Left lung (tissue), 14 donors: ENCODE measurements at places on chromosomes 2 and 18. TPM values are rescaled to one million over a fixed set of nuclear protein-coding genes. Genes with fewer than 3 reads are reported as not detected.

- H3K36me3 ChIP-seq, result no peaks in the 10 kb centered on the region
- no peaks in the 10 kb centered on the region for H3K4me1 ChIP-seq
- no peak overlapping the region for H3K4me3 ChIP-seq
- H3K27ac ChIP-seq, result no peak overlapping the region
- H3K27me3 ChIP-seq, result no peaks in the 10 kb centered on the region
These were observed 80.8 kb downstream of the SMIM21 start for GRCh38 chr18:75346671-75347070.

GRCh38 chr2:73114273-73114867 lies 1.6 kb upstream of the RAB11FIP5 start:
- H3K4me3 ChIP-seq, result no peak overlapping the region
- H3K36me3 ChIP-seq, result no peaks in the 10 kb centered on the region
- peaks cover 4% of the 10 kb centered on the region for H3K4me1 ChIP-seq
- no peak for DNase-seq
- peaks cover 48% of the 10 kb centered on the region for H3K27me3 ChIP-seq

Gene PLCD4
- 0.89 TPM for total RNA-seq

DNA sequence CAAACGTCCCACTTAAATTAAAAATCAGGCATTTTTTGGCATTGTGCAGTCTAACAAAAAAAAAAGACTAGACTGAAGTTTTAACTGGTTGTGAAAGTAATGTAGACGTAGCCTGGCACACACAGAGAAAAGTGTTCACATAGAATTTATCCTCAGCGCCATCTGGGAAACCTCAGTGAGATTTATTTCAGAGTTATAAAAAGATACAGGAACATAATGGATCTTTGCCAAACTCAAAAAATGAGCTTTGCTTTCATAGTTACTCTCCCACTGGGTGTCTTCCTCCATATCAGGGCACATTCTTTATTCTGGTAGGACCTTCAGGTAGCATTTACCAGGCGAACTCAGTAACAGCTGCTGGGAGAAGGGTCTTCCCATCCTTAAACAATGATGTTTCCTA lies 532.4 kb upstream of the SALL3 start:
- no peaks in the 10 kb centered on the region for H3K4me1 ChIP-seq
- DNase-seq, result no peak
- no peaks in the 10 kb centered on the region for H3K36me3 ChIP-seq
- H3K4me3 ChIP-seq, result no peak overlapping the region

- no peak overlapping the region for H3K4me3 ChIP-seq
- no peaks in the 10 kb centered on the region for H3K27me3 ChIP-seq
- H3K4me1 ChIP-seq, result no peaks in the 10 kb centered on the region
- H3K27ac ChIP-seq, result no peak overlapping the region
- no peaks in the 10 kb centered on the region for H3K36me3 ChIP-seq
These were observed 146.9 kb downstream of the KLHL29 start for GRCh38 chr2:23531881-23532280.

DNA sequence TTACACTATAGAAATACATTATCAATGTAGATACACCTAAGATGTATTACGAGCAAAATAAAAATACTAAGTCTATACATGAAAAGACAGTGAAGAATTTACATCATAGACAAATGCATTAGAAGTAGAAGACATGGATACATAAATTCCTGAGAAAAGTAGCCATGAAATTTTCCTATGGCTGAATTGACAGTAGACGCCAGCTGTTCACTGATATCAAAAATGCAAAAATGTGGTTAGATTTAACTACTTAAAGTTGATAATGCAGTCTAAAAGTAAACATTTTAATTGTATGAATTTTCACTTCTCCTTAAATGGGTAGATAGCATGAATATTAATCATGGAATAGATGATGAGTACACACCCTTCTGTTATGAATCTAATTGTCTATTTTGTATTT lies 350.9 kb downstream of the ARHGAP15 start:
- H3K27ac ChIP-seq, result peak overlapping the region; percentile 78
- peaks cover 8% of the 10 kb centered on the region for H3K4me1 ChIP-seq
- DNase-seq, result no peak

DNA sequence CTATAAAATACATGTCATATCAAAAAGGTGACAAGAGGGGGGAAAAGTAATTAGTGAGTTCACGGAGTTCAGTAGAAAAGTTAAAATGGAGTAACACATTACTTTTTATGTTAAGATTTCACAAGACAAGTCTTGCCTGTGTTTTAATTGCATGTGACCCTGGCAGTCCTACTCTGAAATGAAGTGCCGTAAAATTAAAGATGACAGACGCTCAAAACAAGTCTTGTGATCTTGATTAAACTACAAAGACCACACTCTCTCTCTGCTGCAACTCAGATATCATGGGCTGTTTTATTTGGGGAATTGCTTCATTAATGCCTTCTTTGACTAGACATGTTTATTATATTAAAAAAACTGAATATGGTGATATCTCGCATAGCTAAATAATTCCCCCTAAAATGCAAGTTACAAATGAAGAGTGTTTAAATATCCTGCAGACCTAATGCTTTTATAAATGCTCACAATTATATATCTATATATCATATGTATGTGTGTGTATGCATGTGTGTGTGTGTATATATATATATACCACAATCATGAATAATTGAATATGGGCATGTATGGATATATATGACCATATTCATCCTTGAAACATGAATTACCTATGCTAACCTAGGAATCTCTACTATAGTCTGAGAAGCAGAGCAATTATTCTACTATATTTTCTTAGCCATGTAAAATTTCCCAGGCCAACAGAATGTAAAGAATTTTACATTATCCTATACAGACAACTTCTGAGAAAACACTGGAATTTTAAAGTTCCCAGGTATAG lies 647.5 kb downstream of the ARHGAP15 start:
- H3K4me1 ChIP-seq, result no peaks in the 10 kb centered on the region
- no peaks in the 10 kb centered on the region for H3K27me3 ChIP-seq
- no peak overlapping the region for H3K4me3 ChIP-seq
- H3K36me3 ChIP-seq, result no peaks in the 10 kb centered on the region
- H3K27ac ChIP-seq, result no peak overlapping the region
- DNase-seq, result peak; percentile 85

Gene CNGA3
- total RNA-seq, result not detected

DNA sequence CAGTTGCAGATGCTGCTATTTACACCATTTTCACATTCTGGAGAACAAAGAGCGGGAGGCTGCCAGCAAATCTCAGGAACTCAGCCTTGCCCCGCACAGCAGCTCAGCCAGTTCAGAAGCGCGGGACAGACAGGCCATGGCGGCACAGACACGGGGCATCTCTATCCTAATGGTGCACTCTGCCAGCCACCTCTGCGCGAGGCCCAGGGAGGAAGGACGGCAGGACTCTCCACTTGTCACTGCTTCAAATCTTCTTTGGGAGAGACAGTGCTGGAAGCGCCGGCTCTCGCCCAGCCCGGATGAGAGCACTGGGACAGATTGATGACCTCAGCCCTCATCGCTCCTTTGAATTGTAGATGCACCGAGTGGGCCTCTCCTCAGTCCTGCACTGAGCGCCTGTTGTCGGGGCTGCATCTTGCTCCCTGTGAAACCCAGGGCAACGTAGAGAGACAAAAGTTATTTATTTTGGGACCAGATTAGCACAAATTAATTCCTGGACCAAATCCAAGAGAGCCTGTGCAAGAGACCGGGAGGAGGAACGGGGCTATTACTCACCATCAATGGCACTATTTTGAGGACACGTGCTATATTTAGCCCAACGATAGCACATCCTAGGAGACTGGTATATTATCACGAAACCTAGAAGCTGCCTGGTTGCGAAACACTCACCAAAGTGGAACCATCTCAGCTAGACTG lies 211.4 kb upstream of the SMIM21 start:
- peak; percentile 82 for DNase-seq
- H3K4me1 ChIP-seq, result no peaks in the 10 kb centered on the region
- no peak overlapping the region for H3K4me3 ChIP-seq
- no peaks in the 10 kb centered on the region for H3K36me3 ChIP-seq
- no peak overlapping the region for H3K27ac ChIP-seq

- H3K36me3 ChIP-seq, result no peaks in the 10 kb centered on the region
- no peak overlapping the region for H3K4me3 ChIP-seq
- no peaks in the 10 kb centered on the region for H3K27me3 ChIP-seq
- no peak overlapping the region for H3K27ac ChIP-seq
These were observed 515.2 kb upstream of the FANCL start for GRCh38 chr2:58756336-58756735.

Gene PLGLB2
- 1.2 TPM for total RNA-seq

DNA sequence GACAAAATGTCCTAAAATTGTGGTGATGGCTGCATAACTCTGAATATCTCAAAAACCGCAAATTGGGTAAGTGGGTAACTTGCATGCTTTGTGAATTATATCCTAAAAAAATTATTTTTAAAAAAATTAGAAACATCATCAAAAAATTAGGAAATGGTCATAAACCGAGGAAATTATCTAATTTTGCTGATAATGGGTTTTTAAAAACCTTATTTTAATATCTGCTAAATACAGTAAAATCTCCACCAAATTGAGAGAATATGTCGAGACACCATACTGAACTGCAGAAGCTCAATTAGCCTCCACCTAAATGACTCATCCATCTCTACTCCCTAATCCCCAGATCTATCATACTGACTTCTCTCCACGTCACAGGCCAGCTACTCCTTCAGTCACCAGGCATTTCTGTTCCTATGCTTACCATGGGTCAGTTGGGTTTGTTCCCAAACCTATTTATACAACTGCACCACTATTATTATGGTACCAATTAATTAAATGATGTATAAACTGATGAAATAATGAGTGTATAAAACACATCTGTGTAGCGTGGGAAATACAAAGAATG lies 36.1 kb downstream of the SPIRE1 start:
- H3K36me3 ChIP-seq, result no peaks in the 10 kb centered on the region
- no peaks in the 10 kb centered on the region for H3K4me1 ChIP-seq
- H3K27me3 ChIP-seq, result no peaks in the 10 kb centered on the region
- DNase-seq, result no peak
- H3K27ac ChIP-seq, result no peak overlapping the region
- H3K4me3 ChIP-seq, result no peak overlapping the region

Gene HJURP
- 7.1 TPM for total RNA-seq

GRCh38 chr2:158782616-158783015 lies 12.5 kb upstream of the DAPL1 start:
- H3K36me3 ChIP-seq, result no peaks in the 10 kb centered on the region
- no peak for DNase-seq
- no peaks in the 10 kb centered on the region for H3K4me1 ChIP-seq
- no peak overlapping the region for H3K27ac ChIP-seq
- no peaks in the 10 kb centered on the region for H3K27me3 ChIP-seq

- H3K27me3 ChIP-seq, result no peaks in the 10 kb centered on the region
- no peaks in the 10 kb centered on the region for H3K36me3 ChIP-seq
- no peak for DNase-seq
These were observed 59.1 kb upstream of the WIPF1 start for GRCh38 chr2:174656676-174657176.

DNA sequence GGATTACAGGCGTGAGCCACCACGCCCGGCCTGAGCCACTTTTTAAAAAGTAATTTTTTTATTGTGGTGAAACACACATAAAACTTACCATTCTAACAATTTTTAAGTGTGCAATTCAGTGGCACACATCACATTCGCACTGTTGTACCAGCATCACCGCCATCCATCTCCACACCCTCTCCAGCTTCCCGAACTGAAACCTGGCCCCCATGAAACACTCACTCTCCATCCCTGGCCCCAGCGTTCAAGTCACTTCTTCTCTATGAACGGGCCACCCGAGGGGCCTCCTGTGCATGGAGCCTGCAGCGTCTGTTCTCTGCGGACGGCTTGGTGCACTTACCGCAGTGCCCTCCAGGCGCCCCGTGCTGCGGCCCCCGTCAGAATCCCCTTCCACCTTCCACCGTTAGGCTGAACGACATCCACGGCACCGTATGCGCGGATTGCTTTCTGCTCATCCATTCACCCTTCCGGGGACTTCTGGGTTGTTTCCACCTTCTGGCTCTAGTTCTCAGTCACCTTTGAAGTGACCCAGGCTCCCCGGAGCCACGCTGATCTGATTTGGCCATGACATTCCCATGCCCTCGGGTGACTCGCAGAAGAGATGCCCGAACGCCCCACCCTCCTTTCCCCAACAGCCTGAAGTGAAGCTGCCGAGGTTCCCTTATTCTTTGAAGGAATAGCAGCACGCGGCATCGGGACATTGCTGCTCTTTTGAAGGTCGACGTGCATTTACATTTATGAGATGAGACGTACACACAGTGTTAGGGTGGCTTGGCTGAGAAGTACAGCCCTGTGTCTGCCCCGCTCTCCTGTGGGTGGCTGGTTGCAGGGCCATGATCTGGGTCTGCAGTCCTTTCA lies 134.4 kb downstream of the MBP start:
- H3K4me3 ChIP-seq, result no peak overlapping the region
- no peaks in the 10 kb centered on the region for H3K4me1 ChIP-seq
- H3K27ac ChIP-seq, result no peak overlapping the region

Gene FARP2
- 37.0 TPM for total RNA-seq

DNA sequence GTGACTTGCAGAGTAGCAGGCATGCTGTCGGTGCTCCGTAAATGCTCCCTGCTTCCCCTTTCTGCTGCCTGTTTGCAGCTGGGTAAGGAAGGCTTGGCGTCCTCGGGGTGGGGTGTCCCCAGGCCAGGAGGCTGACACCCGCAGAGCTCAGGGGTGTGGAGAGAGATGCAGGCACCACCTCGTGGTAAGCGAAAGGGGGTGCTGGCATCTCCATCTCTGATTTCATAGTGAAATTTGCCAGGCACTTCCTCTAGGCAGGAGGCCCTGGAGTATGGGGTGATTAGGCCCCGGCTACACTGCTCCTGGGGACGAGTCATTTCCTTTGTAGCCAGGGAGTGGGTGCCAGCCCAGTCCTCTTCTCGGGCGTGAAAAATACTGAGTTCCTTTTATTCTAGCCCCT lies 160.4 kb downstream of the KLHL29 start:
- no peak overlapping the region for H3K4me3 ChIP-seq
- no peak overlapping the region for H3K27ac ChIP-seq
- no peaks in the 10 kb centered on the region for H3K27me3 ChIP-seq
- no peaks in the 10 kb centered on the region for H3K4me1 ChIP-seq
- H3K36me3 ChIP-seq, result no peaks in the 10 kb centered on the region

DNA sequence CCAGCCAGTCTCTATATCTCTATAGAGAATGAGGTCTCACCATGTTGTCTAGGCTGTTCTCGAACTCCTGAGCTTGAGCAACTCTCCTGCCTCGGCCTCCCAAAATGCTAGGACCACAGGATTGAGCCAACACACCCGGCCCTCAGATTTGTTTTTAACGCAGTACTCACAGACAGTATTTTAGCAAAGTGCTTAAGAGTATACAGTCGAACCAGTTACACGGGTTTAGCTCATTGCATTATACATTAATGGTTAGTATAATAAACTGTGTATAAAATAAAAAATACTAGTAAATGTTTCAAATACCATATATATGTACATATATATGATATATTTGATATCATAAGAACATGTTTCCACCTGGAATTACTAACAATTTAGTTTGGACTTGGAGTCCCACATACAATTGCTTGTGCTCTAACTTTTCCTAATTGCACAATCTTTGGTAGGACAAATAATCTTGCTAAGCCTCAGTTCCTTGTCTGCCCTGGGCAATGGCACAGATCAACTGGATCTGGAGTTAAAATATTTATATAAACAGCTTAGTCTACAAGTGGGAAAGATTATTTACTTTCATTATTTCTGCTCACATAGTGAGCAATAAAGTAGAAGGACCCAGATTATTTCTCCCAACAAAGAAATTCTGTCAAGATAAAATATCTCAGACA lies 508.9 kb upstream of the LRATD1 start:
- no peak overlapping the region for H3K4me3 ChIP-seq
- H3K4me1 ChIP-seq, result no peaks in the 10 kb centered on the region
- H3K27me3 ChIP-seq, result no peaks in the 10 kb centered on the region

GRCh38 chr18:50011813-50012435 lies 183.0 kb downstream of the MYO5B start:
- no peak overlapping the region for H3K4me3 ChIP-seq
- H3K4me1 ChIP-seq, result no peaks in the 10 kb centered on the region
- H3K27ac ChIP-seq, result peak overlapping the region; percentile 10

Gene APCDD1
- 49.0 TPM for total RNA-seq
